ENCODE measurements at places on chromosomes 16 and 17. TPM values are rescaled to one million over a fixed set of nuclear protein-coding genes. Genes with fewer than 3 reads are reported as not detected.

Gene FBXW10
- polyA plus RNA-seq: not detected

Gene SMTNL2
- not detected for polyA plus RNA-seq

Gene KRT39
- not detected for polyA plus RNA-seq

Gene FBXO31
- 17.5 TPM for polyA plus RNA-seq

GRCh38 chr16:9192746-9193145 is 101.3 kb downstream of the HAPSTR1 start:
- peak; percentile 4 for DNase-seq

GRCh38 chr16:13307255-13307654 is 405.9 kb downstream of the SHISA9 start:
- peak; percentile 11 for DNase-seq

- no peak for DNase-seq
Observed at GRCh38 chr17:5002121-5002788, 4.5 kb downstream of the KIF1C start.

- DNase-seq: no peak
Observed at GRCh38 chr16:46975165-46975564, 1.7 kb upstream of the DNAJA2 start.

- DNase-seq: peak; percentile 68
Observed at GRCh38 chr17:49616601-49617131, 41.0 kb downstream of the NXPH3 start.

DNA sequence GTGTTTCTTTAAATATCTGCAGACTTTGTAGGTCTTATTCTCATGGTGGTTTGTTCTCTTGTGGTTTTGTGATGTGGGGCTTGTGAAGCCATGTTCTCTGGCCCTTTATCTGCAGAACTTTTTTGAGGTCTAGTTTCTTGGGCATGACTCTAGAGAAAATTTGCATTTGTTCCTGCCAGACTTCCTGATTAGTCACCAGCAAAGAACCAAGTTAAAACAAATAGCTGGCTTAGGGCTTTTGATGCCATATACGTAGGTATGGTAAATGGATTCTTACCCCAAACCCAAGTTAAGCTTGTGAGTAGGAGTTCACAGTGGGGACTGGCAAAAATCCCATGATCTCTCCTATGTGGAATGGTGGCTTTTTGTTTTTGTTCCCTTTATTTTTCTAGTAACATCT is 68.7 kb upstream of the IRX3 start:
- DNase-seq: peak; percentile 52

DNA sequence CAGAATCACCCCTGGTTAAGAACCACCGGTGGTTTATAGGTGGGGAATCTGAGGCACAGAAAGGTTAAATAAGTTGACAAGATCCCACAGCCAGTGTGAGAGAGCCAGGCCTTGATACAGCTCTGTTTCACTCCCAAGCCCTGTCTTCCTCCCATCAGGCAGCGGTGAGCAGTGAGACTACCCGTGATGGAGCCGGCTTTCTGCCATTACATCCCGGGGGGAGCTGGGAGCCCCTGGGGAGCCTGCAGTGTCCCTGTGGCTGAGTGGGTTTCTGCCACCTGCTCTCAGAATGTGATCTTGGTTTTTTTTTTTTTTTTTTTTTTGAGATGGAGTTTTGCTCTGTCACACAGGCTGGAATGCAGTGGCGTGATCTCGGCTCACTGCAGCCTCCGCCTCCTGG is 66.4 kb downstream of the ABCC1 start:
- DNase-seq: no peak

DNA sequence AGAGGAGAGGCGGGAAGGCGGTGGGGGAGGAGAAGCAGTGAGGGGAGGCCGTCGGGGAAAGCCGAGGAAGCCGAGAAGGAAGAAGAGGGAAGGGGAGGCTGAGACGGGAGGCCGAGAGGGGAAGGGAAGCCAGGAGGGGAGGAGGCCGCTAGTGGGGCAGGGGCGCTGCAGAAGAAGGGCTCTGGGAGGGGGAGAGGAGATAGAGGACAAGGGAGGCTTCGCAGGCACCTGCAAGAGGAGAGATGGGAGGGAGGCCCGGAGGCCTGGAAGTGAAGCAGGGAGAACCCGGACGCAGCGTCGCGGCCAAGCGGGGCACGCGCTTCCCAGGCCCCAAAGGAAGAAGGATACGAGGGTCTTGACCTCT is 2.3 kb downstream of the C17orf58 start:
- DNase-seq: peak; percentile 43

DNA sequence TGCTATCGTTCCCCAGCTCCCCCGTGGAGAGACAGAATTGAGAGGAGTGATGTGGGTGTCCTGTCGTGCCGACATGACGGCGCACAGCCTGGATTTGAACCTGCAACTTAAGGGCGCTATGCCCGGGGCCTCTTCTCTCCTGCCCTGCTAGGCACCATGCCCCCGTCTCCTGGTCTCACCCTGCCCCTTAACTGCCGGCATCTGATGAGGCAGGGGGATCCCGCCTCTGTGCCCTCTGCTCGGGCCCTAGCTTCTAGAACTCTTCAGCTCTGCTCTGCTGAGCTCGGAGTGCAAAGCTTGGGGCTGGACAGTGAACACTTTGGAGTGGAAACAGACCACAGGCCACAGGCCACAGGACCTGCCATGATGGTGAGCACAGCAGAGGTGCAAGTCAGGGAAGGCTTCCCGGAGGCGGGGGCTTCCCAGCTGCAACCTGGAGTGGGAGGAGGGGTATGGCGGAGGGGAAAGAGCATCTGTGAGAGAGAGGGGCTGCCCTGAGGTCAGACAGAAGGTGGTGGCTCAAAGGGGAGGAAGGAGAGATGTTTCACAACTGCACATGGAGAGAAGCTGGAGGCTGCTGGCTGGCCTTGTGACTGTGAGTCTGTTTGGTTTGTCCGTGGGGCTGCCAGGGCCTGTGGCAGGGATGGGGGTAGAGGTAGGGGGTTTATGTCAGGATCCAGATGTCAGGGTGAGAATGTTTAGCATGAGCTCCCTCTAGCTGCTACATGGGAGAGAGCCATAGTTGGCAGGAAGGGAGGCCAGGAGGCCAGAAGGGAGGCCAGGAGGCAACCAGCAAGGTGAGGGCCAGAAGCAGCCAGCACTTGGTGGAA is 107.8 kb downstream of the CRLF3 start:
- peak; percentile 26 for DNase-seq

- DNase-seq: peak; percentile 89
Observed at GRCh38 chr16:11145173-11145818, 110.7 kb downstream of the SOCS1 start.

- DNase-seq: peak; percentile 95
Observed at GRCh38 chr17:72338847-72339790, 218.3 kb downstream of the SOX9 start.

DNA sequence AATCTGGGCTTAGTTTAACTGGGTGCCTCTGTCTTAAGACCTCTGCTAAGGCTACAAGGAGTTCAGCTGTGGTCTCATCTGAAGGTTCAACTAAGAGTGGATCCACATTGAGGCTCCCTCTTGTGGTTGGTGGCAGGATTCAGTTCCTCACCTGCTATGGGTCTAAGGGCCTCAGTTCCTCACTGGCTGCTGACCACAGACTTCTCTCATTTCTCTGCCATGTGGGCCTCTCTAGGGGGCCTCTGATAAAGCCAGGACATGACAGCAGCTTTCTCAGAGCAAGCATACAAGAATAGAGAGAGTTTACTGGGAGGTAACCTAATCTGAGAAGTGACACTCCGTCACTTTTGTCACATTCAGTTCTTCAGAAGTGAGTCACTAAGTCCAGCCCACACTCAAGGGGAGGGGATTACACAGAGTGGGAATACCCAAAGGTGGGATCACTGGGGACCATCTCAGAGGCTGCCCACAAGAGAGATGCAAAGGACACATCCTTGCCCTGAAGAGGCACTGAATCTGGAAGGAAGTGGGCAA is 19.2 kb upstream of the ABAT start:
- DNase-seq: peak; percentile 48

DNA sequence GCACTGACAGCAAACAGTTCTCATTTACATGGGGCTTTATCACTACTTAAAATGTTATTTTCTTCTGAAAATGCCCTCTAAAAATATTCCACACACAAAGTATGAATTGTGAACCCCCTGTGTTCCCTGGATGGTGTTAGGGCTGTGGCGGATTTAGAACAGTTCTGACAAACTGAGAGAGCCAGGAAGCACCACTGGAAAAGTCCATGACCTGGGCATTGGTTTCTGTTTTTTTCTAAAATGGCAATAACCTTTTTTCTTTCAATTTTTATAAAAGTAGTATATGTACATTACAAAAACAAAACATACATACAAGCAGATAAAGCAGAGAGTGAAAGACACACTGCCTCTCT is 21.0 kb upstream of the ERN1 start:
- DNase-seq: no peak

DNA sequence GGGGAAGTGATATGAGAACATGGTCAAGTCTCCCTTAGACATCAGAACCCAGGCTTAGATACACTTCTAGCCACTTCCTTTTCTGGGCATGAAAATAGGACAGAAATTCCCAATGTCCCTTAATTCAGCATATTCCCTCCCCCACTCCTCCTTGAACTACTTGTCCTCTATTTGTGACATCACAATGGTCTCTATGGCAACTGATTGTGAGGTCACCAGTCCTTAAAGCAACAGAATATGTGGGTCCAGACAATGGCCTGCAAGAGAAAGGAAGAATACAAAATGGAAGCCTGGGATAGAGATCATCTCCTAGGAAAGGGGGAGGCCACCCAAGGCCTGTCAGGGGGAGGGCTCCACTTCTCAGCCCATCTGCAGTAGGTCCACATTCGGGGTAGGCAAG is 6.7 kb upstream of the SEZ6 start:
- DNase-seq: no peak

GRCh38 chr17:75404731-75405364 is 630 bp downstream of the GRB2 start:
- DNase-seq: peak; percentile 77

All from GM23248 (cell line).